ENCODE measurements at places on chromosomes 4 and X.

DNA sequence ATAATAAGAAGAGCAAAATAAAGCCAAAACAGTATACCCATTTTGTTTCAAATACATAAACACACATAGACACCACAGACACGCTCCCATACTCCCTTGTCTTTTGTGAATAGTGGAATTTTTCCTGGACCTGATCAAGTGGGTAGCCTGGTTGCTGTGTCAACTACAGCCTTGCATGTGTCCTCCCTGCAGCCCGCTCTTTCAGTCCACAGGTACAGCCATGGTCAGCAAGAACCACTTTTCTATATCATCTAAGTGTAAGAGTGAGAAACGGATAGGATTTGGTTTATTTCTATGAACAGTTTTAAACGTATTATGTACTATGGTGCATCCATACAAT lies 9.8 kb downstream of the PWWP3B start:
- DNase-seq: no peak

DNA sequence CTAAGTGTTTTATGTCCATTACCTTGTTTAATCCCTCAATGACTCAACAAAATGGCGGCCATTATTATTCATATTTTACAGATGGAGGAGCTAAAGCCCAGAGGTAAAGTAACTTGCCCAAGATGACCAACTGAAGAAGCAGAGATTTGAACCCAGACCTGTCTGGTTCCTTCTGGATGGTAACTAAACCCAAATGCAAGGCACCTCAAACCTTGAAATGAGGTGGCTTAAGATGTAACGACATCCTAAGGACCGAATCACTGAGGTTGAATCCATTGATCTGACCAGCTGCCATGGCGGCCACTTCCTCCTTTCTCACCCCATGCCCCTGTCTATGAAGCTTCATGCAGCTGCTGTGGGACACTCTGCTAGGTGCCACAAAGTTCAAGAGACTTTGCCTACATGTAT lies 932 bp downstream of the TLR10 start:
- no peak for DNase-seq

- no peak for DNase-seq
Observed at GRCh38 chrX:30690330-30690729, 37.1 kb downstream of the GK start.

- no peak for DNase-seq
Observed at GRCh38 chr4:74933562-74934015, 673 bp downstream of the PARM1 start.

GRCh38 chr4:129883996-129884395 lies 788.0 kb downstream of the C4orf33 start:
- DNase-seq: no peak
